ENCODE measurements at places on chromosomes 12 and 14.

- no peak for DNase-seq
These were observed 33.6 kb downstream of the E2F7 start for GRCh38 chr12:77031745-77032144.

GRCh38 chr14:67002994-67003753 lies 186.1 kb upstream of the GARIN2 start:
- DNase-seq, result no peak

- peak; percentile 57 for DNase-seq
These were observed 151.1 kb upstream of the TBX3 start for GRCh38 chr12:114835031-114835430.

- DNase-seq, result no peak
These were observed 5.9 kb upstream of the CRIP2 start for GRCh38 chr14:105468621-105469241.

- no peak for DNase-seq
These were observed 229.9 kb upstream of the HMGA2 start for GRCh38 chr12:65594409-65594808.

GRCh38 chr14:96267916-96268315 lies 11.9 kb downstream of the BDKRB1 start:
- DNase-seq, result no peak

DNA sequence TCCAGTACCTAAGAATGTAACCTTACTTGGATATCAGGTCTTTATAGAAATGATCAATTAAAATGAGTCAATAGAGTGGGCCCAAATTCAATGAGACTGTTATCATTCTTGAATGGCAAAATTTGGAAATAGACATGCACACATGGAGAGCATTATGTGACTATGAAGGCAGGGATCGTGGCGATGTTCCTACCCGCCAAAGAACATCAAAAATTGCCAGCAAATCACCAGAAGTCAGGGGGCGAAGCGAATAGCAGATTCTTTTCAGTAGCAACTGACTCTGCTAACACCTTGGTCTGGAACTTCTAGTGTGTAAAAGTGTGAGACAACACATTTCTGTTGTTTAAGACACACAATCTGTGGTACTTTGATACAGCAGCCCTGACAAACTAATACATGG lies 192.5 kb downstream of the ACSS3 start:
- no peak for DNase-seq

DNA sequence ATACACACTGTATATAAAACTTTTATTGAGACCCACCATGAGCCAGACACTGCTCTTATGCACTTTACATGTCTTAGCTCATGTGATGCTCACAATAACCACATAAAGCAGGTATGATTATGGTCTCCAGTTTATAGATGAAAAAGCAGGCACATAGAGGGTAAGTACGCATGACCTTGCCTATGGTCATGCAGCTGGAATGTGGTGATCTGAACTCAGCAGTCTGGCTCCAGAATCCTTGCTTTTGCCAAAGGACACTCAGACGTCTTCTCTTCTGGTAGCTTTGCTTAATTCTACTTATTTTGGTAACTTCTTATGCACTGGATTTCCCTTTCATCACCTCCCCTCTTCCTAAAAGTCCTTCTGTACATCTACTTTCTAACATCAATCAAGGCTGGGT lies 103.3 kb upstream of the CRY1 start:
- DNase-seq, result no peak

- DNase-seq, result no peak
These were observed 106.2 kb downstream of the NUAK1 start for GRCh38 chr12:106032623-106032925.

GRCh38 chr14:105467249-105467941 lies 7.2 kb upstream of the CRIP2 start:
- no peak for DNase-seq

Data from GM04503 (cell line).